ENCODE measurements at places on chromosomes 16 and 17.

- DNase-seq = no peak
These were observed 1.6 kb downstream of the TMC8 start for GRCh38 chr17:78132084-78132676.

DNA sequence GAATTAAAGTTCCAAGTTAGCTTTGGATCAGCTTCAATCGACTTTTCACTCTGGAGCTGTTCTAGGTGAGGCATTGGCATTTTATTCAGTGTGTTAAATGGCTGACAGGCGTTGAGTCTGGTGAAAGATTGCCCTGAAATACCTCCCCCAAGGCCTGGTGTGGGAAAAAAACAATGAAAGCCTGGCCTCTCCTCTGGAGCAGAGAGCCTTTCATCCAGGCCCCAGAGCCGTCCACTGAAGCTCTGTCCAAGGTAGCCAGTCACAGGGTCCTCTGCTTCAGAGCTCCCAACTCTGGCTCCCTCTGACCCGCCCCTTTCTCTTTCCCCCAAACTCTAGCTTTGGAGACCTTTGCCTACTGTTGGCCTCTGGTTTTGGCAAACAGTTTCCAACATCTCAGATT is 123.6 kb upstream of the CRHR1 start:
- DNase-seq = no peak

GRCh38 chr17:55926276-55926990 is 175.6 kb downstream of the PCTP start:
- no peak for DNase-seq

GRCh38 chr16:56977823-56978430 is 11.4 kb upstream of the NLRC5 start:
- DNase-seq = no peak

GRCh38 chr17:40993084-40993483 is 880 bp downstream of the KRTAP3-3 start:
- DNase-seq = no peak

DNA sequence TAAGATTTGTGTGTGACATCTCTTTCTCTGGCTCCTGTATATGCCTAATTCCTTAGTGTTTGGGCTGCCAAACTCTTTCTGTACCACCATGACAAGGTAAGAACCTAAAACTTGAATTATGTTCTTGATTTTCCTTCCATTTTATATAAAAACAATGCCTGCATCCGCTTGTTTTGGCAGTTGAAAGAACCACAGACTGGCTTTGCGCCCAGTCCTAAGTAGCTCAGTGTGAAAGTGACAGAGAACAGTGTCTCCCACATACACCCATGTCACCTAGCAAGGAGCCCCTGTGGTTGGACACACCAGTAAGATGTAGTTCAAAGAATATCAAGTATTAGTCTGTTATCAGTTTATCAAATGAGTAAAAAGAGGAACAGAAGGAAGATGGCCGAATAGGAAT is 40.7 kb upstream of the SLC6A2 start:
- DNase-seq = no peak

DNA sequence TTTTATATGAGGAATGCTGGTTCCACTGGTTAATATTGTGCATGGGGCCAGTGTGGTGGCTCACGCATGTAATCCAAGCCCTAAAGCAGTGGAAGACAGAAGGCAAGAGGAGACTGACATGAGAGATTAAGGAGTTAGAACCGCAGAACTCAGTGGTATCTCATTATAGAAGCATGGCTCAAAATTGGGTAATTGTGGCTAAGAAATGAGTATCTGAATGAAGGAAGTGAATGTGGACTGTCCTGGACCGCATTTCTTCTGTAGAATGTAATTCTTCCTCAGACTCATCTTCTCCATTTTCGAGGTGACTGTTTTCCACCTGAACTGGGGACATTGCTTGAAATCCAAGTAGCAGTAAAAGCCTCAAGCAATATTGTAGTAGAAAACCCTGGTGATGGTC is 42.6 kb upstream of the CDR2 start:
- no peak for DNase-seq

DNA sequence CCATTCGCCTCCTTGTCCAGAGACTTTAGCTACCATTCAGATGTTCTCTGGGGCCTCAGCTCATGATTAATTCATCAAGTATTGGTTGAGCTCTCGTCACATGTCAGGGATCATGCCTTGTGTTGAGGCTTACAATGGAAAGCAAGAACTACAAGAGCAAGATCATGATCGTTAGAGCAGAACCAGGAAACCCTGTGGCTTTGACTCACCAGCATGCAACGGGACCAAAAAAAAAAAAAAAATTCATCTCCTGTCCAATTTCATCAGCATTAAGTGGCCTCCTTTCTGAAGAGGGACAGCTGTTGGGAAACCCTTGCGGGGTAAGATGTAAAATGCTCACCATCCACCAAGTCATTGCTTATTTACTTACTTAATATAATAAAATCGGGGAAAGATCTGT is 12.1 kb upstream of the USP10 start:
- DNase-seq = peak; percentile 72

- no peak for DNase-seq
These were observed 208.4 kb downstream of the SLC39A11 start for GRCh38 chr17:72884066-72884465.

All from AG08396 (cell line).